ENCODE measurements at places on chromosomes 1 and 21. TPM values are rescaled to one million over a fixed set of nuclear protein-coding genes. Genes with fewer than 3 reads are reported as not detected.
A peak's percentile ranks its signal among the peaks of the same experiment; 100 is the strongest.

DNA sequence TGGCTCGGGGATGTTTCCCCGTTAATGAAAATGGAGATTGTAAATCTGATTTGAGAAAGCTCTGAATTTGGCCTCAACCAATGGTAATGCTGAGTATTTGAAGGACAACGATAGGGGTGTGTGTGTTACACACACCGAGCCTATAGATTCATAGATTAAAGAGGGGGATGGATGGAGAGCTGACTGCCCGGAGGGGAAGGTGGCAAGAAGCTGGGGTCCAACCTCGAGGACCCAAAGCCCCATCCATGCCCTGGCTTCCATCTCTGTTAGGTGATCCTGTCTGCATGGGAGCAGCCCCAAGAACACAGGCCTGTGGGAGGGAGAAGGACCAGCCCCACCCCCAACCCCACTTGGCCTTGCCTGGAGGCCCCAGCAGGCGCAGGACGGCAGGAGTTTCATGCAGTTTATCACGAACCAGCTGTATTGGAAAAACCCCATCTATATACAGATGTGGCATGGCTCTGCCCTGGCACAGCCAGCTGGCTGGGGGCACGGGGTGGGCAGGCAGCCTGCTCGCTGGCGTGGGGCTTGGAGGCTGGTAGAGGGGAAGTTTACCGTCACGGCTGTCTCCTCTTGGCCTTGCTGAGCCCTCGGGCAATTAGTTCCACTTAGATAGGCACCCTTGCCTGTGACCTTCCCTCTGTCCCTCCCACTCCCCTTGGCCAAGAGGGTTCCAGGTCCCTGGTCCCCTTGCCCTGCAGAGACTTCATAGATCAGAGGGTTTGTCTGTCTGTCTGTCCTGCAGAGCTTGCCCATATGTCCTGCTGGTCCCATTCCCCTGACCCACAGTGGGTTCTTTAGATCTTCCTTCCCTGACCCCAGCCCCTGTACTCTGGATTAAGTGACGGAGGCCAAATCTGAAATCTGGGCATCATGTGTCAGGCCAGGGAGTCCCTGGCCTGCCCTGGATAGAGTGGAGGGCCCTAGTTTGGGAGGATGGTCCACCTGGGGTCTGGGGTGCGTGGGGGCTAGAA, 3.0 kb downstream of the HSPB7 start:
- DNase-seq, result no peak

- peak; percentile 58 for DNase-seq
Measured at GRCh38 chr1:52139817-52140540, 1.9 kb upstream of the ZFYVE9 start.

GRCh38 chr1:183124259-183124658, 61.8 kb upstream of the LAMC2 start:
- DNase-seq, result no peak

- no peak for DNase-seq
Measured at GRCh38 chr21:22063140-22063539, 1064.9 kb downstream of the NCAM2 start.

- DNase-seq, result no peak
Measured at GRCh38 chr1:29256979-29257804, 20.9 kb downstream of the PTPRU start.

- no peak for DNase-seq
Measured at GRCh38 chr1:31436596-31437432, 23.8 kb downstream of the SERINC2 start.

- peak; percentile 42 for DNase-seq
Measured at GRCh38 chr1:177181631-177182291, 11.0 kb downstream of the BRINP2 start.

SASS6 gene
- total RNA-seq, result 8.2 TPM

- DNase-seq, result no peak
Measured at GRCh38 chr1:110522560-110522959, 3.6 kb upstream of the KCNA10 start.
